ENCODE measurements at places on chromosomes 1 and 21.
A peak's percentile ranks its signal among the peaks of the same experiment; 100 is the strongest.

DNA sequence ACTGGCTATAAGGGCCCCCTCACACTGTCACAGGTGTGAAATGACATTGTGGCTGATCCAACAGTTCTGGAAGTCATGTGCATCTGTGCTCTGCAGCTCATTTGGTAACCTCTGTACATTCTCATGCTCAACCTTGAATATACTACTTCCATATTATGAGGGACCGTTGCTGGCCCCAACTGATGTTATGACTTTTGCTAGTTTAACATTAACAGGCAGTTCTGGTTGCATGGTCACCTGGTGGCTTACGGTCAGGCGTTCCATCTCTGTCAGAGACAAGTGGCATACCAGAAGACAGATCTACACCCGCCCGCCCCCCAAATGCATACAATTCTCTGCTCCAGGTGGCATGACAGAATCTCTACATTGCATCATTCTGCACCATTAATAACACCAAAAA lies 6.0 kb upstream of the DIP2A start:
- no peak for DNase-seq

DNA sequence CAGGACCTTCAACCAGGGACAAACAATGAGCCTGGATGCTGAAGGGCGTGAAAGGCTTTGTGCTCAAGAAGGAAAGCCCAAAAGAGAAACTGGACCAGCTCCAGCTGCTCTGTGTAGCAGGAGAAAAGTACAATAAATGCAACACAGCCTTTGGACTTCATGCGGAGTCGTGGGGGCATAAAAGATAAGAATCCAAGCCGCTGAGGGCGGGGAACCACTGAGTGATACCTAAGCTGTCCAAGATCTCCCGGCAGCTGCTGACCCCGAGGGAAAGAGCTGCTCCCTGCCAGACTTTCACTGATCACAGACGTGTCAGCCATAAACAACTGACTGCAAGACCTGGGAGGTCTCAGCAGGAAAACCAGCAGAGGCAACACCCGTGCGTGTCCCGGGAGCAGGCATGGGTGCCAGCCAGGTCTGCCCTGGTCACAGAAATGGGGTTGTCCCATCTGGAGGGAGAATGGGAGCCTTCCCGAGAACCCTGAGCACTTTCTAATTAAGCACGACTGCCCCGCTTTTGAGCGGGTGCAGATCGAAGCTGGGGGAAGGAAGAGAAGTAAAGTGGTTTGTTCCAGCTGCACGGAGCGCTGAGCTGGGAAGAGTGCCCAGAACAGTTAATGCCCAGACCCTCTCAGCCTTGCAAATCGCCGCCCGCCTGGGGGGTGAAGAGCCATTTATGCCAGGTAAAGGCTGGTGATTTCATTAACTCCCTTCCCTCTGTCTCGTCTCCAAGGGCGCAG lies 68.3 kb upstream of the TARDBP start:
- peak; percentile 82 for DNase-seq

GRCh38 chr1:27858072-27858948 lies 14.0 kb upstream of the THEMIS2 start:
- DNase-seq: peak; percentile 78

GRCh38 chr1:208405014-208405413 lies 160.8 kb upstream of the PLXNA2 start:
- DNase-seq: no peak

DNA sequence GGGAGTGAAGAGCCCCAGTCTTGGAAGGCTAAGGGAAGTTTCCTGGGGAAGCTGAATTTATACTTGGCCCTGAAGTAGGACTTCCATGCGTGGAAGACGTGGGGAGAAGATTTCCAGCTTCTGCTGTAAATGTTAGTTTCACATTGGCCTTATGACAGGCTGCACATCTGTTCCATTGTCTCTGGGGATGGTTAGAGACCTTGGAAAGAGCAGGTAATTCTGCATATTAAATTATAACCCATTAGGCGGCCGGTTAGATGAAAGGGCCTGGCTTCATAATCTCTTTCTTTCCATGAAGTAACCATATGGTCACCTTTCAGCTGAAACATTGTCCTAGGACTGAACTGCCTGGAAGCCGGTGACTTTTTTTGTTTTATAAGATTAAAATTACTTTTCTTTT lies 37.5 kb downstream of the DPT start:
- DNase-seq: no peak

Measured in NCI-H2029 (cell line).